ENCODE measurements at places on chromosomes 7 and 10. TPM values are rescaled to one million over a fixed set of nuclear protein-coding genes. Genes with fewer than 3 reads are reported as not detected.

DNA sequence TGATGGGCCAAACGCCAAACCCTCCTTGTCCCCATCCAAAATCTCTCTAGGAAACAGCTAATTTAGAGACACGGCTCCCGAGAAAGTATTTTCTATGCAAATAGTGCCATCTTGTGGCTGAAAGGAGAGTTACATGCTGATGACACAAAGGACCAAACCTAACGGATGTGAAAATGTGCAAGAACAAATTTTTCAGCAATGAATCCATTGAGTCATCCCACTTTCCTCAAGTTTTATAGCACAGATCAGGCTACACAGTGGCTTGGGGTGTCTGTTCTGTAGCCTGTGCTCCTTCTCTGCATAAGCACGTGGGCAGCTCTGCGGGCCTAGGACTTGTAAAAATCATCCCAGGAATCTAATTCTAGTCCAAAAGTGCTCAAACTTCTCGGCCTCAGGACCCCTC, 154.8 kb upstream of the PRR15 start:
- peaks cover 13% of the 10 kb centered on the region for H3K27me3 ChIP-seq
- peak; percentile 82 for DNase-seq
- no peak overlapping the region for H3K4me3 ChIP-seq
- no peak overlapping the region for H3K27ac ChIP-seq

GRCh38 chr7:28405662-28406061, 6.7 kb upstream of the CREB5 start:
- H3K4me1 ChIP-seq = peaks cover 29% of the 10 kb centered on the region
- H3K4me3 ChIP-seq = no peak overlapping the region
- peaks cover 15% of the 10 kb centered on the region for H3K27me3 ChIP-seq

GRCh38 chr7:82067628-82068264, 297.9 kb upstream of the HGF start:
- no peaks in the 10 kb centered on the region for H3K4me1 ChIP-seq
- H3K27ac ChIP-seq = no peak overlapping the region
- DNase-seq = no peak
- H3K27me3 ChIP-seq = no peaks in the 10 kb centered on the region
- no peaks in the 10 kb centered on the region for H3K36me3 ChIP-seq
- H3K4me3 ChIP-seq = no peak overlapping the region

The GLI3 gene
- 18.7 TPM for total RNA-seq

The MMRN2 gene
- 1.5 TPM for total RNA-seq

The CFAP43 gene
- not detected for total RNA-seq
